NCI-H2029 (cell line): ENCODE measurements at places on chromosomes 6 and 20.

DNA sequence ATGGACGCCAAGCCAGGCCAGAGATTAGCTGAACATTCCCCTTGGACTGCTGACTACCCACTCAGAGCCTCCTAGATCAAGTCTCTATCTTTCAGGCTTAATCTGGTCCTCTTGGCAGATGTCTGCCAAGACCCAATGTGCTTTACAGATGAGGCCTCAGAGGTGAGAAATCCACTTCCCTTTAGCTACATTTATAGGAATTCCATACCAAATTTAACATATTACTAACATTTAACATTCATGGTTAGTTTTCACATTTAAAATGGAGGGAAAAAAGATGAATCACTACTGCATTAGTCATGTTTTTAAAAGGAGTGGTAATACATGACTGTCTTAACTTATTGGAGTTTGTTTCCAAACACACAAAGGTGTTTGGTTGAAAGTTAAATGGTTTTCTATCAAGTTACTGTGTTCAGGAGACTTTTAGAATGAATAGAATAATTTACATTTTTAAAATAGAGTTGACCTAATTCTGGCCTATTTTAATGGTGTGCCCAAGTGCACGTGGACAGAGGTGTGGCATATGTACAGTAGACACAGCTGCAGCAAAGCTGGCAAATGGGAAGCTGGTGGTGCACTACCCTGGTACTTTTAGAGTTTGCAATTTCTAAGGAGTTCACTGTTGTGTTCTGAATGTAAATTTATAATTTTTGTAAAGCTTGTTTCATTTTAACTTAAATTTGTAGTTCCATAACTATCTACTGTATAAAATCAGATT, 41.9 kb upstream of the CALHM6 start:
- DNase-seq, result peak; percentile 62

- no peak for DNase-seq
These were observed 35.4 kb downstream of the MAN1A1 start for GRCh38 chr6:119313937-119314884.

GRCh38 chr6:71537717-71538116, 249.1 kb downstream of the OGFRL1 start:
- no peak for DNase-seq

DNA sequence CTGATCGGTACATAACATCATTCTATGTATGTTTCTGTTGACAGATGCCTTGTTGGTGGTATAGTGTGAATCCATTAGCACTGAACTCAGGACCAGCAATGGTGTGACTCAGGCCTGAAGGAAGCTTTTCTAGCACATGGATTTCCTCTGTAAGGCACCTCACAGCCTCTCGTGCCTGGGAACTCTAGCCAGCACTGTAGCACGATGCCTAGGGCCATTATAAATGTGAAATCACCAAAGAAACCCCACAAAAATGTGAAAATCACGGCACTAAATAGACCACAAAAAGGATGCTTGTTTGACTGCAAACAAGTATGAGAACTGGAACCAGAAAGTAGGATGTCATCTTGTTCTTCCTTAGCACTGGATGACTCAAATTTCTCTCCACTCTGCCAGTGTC, 63.7 kb upstream of the NKX2-2 start:
- DNase-seq, result no peak

- DNase-seq, result no peak
These were observed 187.1 kb downstream of the EYA4 start for GRCh38 chr6:133428295-133428694.

- no peak for DNase-seq
These were observed 108.8 kb downstream of the TIAM2 start for GRCh38 chr6:155103816-155104366.

DNA sequence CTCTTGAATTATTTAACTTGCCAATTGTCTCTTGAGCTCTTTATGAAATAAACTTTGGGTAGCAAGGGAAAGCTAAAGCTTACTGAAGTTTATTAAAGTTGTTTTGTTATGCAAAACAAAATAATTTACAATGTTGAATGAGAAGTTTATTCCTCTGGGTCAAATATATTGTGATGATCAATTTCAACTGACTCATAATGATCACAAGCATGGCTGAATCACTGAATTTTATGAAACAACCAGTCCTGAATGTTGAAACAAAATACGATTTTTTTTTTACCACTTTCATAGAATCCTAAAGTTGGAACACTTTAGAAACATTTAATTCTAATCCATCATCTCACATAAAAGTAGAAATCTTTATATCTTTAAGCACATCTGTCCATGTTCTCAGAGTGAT, 110.3 kb downstream of the RWDD2A start:
- no peak for DNase-seq

DNA sequence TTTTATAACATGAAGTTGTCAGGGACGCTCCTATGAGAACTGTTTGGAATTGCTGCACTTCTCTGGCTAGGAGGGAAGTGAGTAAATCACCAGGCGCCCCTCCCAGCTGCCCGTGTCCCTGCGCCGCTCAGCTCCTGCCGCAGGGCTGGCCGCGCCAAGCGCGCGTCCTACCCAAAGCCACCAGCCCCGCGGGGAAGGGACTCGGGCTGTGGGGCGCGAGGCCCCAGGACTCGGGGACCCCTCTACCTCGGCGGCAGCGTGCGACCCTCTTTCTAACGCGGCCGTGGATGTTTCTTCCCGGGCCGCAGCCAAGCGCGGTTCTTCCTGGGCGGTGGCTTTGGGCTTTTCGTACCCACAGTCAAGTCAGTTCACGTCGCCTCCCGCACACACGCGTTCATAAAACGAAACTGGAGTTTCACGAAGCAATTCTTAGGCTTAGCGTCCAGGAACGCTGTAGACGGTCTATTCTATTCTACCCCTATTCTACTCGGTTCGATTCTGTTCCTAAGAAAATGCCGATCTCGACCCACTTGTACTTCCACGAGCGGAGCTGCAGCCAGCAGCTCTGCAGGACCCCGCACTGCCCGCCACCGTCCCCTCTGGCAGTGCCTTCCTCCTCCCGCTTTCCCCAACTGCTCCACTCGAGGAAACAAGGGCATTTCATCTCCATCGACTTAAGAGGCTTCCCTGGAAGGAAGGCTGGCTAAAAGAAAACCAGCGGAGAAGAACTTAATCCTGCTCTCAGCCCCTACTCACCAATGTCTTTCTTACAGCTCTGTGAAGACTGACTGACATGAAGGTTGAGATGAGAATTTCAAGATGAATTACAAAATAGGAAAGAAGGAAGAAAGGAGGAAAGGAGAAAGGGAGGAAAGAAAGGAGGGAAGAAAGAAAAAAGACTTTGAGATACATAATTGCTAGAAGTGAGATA, 15.4 kb downstream of the FOXC1 start:
- DNase-seq, result no peak

DNA sequence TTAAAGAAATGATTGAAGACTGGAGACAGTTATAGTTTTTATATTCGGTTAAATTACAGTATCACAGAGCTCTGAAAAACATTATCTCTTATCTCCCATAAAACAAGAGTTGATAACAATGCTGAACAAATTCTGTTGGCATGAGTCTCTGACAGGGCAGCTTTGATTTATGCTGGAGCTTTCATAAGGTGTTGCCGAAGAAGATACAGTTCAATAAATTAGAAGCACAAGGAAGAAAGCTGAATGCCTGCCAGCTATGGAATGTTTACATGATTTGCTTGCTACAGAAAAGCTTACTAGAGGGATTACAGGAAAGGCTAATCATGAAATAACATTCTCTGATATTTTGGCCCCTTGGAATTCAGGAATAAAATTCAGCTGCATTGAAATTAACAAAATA, 431.9 kb upstream of the GJE1 start:
- no peak for DNase-seq

GRCh38 chr6:154511791-154512190, 1.3 kb upstream of the CNKSR3 start:
- peak; percentile 78 for DNase-seq

DNA sequence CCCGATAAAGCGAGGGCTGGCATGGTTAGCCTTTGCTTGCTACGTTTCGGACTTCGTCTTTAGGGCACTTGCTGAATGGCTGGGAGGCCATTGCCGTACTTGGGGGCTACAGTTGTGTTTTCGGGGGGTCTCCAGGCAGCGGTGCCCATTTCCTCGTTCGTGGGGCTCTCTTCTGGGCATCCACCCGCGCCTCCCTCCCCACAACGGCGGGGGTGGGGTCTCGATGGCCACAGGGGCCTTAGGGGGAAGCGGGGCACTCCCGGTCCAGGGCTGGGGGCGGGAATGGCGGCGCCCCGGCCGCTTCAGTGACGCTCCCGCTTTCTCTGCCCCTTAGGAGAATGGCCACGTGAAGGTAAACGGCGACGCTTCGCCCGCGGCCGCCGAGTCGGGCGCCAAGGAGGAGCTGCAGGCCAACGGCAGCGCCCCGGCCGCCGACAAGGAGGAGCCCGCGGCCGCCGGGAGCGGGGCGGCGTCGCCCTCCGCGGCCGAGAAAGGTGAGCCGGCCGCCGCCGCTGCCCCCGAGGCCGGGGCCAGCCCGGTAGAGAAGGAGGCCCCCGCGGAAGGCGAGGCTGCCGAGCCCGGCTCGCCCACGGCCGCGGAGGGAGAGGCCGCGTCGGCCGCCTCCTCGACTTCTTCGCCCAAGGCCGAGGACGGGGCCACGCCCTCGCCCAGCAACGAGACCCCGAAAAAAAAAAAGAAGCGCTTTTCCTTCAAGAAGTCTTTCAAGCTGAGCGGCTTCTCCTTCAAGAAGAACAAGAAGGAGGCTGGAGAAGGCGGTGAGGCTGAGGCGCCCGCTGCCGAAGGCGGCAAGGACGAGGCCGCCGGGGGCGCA, 2.4 kb downstream of the MARCKS start:
- DNase-seq, result peak; percentile 34

- no peak for DNase-seq
These were observed 24.7 kb downstream of the ZSCAN31 start for GRCh38 chr6:28311139-28311823.

GRCh38 chr20:46800409-46800804, 91.0 kb downstream of the SLC2A10 start:
- DNase-seq, result no peak

- no peak for DNase-seq
These were observed 232.1 kb downstream of the PREX1 start for GRCh38 chr20:48595495-48596333.

DNA sequence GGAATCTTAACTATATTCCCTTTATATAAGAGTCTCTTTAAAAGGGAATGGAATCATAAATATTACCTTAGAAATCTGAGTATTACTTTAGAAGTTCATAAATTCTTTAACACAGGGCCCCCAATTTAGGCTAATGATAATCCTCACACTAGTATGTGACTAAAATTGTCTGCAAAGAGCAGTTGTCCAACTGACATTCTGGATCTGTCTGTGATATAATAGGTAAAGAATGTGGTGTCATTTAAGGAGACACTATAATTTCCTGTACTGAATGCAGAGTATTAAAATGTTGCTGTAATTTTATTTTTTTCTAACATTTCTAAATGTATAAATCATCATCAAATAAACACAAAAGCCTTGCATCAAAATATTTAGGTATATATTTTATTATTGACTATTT, 128.5 kb upstream of the DST start:
- no peak for DNase-seq

DNA sequence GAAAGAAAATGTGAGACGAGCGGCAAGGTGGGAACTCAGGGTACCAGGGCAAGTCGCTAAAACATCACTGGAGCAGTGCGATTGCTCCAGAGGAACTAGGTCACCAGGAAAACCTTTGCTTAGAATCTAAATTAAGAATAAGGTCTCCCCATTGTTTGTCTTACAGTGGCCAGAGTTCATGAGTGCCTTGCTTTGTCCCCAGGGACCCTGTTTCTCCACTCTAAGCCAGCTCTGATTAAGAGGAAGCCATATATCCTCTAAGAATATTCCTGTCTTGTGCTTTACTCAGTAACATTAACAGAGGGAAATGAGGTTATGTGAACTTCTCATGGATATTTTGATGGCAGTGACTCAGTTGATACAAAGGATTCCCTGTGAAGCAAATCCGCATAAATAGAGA, 305.8 kb downstream of the CD83 start:
- DNase-seq, result no peak

DNA sequence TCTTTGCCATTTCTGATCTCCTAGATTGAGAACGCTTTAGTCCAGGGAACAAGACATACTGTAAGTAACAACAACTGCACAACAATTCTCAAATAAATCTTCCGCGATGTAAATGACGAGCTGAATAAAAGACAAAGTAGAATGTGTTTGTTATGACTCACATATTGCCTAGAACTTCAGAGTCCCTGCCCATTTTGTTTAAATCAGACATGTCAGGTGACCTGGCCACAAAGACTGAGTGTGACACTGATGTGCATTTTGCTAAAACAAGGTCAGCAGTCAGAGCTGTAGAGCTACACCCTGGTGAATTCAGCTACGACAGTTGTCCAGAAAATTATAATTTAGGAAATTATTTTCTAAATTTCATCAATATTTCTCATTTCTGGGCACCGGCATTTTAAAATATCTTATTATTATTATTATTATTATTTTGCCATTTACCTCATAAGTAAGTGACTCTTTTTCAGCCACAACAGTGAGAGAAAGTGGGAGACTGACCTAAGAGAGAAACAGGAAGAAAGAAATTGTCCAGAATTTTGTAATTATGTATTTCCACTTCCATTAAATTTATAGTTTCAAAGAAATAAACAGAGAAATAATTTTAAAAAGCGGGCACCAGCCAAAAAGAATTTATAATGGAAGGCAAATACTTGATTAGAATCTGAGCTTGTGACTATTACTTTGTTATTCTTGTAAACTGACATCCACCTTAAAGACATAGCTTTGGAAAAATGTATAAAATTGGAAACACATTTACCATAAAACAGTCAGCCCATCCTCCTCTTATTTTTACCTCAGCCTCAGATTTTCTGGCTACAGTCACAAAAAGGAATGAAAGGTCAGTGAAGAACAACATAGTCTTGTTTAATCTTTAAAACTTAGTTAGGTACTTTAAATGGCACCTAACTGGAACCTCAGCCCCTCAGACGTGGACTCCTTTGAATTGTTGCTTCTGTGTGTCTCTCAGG, 157.0 kb upstream of the CITED2 start:
- no peak for DNase-seq

DNA sequence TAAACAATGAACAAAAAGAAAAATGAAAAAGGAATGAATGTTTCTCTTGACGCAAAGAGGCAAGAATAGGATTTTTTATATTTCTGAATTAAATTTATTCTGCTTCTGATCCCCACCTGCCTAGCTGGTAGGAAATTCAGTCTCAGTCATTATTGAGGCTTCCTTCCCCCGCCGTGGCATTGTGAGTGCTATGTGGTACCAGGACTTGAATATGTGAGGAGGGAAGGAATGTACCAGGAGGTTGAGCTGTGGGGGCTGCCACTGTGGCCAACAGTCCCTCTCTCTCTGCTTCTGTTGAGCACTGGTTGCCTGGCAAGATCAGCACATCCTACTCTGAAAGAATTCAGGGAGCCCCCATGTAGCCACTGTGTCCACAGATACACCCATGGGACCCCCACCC, 368.1 kb upstream of the JARID2 start:
- DNase-seq, result no peak

GRCh38 chr6:151228788-151229400, 10.9 kb upstream of the AKAP12 start:
- DNase-seq, result no peak

DNA sequence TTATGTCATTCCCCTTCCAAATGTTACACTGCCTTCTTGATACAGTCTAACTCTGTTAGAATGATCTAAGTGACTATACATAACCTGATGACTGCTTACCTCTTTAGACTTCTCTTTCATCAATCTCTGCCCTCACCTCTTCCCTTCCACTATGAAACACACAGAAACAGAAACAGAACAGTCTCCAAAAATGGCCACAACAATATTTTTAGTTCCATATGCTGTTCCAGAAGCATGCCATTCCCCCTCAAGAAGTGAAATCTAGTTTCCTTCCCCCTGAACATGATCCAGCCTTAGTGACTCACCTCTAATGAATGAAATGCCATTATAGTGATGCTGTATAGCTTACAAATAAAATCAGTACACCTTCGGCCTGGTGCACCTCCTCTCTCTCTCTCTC, 229.3 kb upstream of the TENT5A start:
- DNase-seq, result no peak
